ENCODE measurements at places on chromosomes 16 and 17. TPM values are rescaled to one million over a fixed set of nuclear protein-coding genes. Genes with fewer than 3 reads are reported as not detected.

- no peak overlapping the region for H3K4me3 ChIP-seq
- H3K27me3 ChIP-seq: no peaks in the 10 kb centered on the region
- H3K4me1 ChIP-seq: peaks cover 20% of the 10 kb centered on the region
- no peaks in the 10 kb centered on the region for H3K36me3 ChIP-seq
- no peak for DNase-seq
Observed at GRCh38 chr17:1943436-1943831, 81.7 kb downstream of the RTN4RL1 start.

The SARM1 gene
- 13.4 TPM for total RNA-seq

The DRC3 gene
- 8.9 TPM for total RNA-seq

The IL21R gene
- total RNA-seq: 0.29 TPM

DNA sequence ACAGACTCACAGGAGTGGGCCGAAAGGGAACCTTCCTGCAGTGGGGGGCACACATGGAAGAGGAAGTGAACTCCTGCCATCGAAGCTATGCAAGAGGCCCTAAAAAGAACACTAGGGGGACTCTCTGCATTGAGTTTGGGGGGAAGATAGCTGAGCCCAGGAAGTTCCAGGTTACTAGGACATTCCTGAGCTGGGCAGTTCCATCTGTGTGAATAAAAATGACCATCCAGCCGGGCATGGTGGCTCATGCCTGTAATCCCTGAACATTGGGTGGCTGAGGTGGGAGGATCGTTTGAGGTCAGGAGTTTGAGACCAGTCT, 211.8 kb downstream of the ZNF423 start:
- no peak overlapping the region for H3K4me3 ChIP-seq
- no peak for DNase-seq
- peak overlapping the region; percentile 59 for H3K27ac ChIP-seq
- H3K36me3 ChIP-seq: peaks cover 16% of the 10 kb centered on the region

The PIK3R6 gene
- not detected for total RNA-seq

- H3K4me3 ChIP-seq: peak overlapping the region; percentile 53
- H3K27ac ChIP-seq: no peak overlapping the region
- no peaks in the 10 kb centered on the region for H3K36me3 ChIP-seq
- peaks cover 79% of the 10 kb centered on the region for H3K27me3 ChIP-seq
- peaks cover 33% of the 10 kb centered on the region for H3K4me1 ChIP-seq
- no peak for DNase-seq
Observed at GRCh38 chr17:72110942-72111318, 9.9 kb upstream of the SOX9 start.

DNA sequence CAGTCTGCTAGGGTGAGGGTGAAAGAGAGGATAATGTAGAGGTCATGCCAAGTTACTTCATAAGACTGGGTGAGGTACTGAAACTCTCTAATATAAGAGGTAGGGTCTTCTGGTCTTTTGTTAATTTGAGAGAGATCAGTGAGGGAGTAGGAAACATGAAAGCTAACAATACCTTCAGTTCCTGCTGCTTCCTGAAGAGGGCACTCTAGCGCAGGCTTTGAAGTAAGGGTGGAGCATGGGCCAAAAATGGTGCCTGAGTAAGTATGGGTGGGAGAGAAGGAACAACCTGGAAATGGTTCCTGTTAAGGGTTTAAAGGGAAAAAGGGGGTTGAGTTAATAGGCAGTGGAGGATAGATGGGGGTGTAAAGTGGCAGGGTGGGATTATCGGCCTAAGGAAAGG, 2449.5 kb downstream of the TP53TG3F start:
- no peak overlapping the region for H3K4me3 ChIP-seq
- no peak overlapping the region for H3K27ac ChIP-seq
- no peaks in the 10 kb centered on the region for H3K4me1 ChIP-seq
- no peak for DNase-seq
- H3K27me3 ChIP-seq: no peaks in the 10 kb centered on the region

GRCh38 chr16:47310792-47311211, 150.1 kb downstream of the ITFG1 start:
- no peaks in the 10 kb centered on the region for H3K27me3 ChIP-seq
- H3K4me3 ChIP-seq: no peak overlapping the region
- no peaks in the 10 kb centered on the region for H3K4me1 ChIP-seq
- no peaks in the 10 kb centered on the region for H3K36me3 ChIP-seq
- no peak overlapping the region for H3K27ac ChIP-seq

- no peak for DNase-seq
- no peak overlapping the region for H3K27ac ChIP-seq
- H3K36me3 ChIP-seq: no peaks in the 10 kb centered on the region
- H3K4me3 ChIP-seq: no peak overlapping the region
Observed at GRCh38 chr16:799111-799947, 1.2 kb downstream of the GNG13 start.

DNA sequence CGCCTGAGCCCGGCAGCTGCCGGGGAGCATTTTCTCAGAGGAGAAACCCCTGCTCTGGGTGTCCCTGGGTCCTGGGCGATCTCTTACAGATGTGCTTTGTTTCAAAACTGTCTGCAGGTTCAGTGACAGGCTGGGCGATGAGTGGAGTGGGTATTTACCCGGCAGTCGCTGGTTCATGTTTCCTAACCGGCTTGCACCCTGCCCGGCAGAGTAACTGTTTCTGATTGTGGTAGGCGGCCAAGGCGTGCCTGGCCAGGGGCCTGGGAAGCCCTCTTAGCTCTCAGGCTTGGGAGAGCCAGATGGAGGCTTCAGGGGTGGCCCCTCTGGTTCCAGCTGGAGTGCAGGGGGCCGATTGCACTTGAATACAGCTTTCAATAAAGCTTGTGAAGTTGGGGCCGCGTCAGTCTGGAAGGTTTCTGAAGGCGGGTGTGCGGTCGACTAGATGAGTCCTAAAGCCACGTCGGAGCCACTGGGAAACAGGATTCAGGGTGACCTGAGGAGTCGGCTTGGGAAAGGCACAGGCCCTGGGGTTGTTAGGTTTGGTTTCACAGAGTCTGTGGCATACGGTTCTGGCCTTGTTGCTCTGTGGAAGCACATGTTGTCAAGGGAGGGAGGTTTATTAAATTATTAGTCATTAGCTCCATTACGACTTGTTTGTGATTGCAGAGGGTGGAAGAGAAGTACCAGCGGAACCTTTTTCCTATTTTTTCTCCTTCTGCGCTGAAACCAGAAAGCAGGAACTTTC, 1.4 kb downstream of the BAIAP2 start:
- H3K36me3 ChIP-seq: peaks cover 3% of the 10 kb centered on the region
- no peak for DNase-seq
- peak overlapping the region; percentile 97 for H3K27ac ChIP-seq
- H3K27me3 ChIP-seq: no peaks in the 10 kb centered on the region
- peaks cover 51% of the 10 kb centered on the region for H3K4me1 ChIP-seq
- H3K4me3 ChIP-seq: peak overlapping the region; percentile 94

The PRRT2 gene
- 15.1 TPM for total RNA-seq

The KIF18B gene
- total RNA-seq: 14.8 TPM
